Stimulated activated CD8-positive, alpha-beta memory T cell treated with anti-CD3 and anti-CD28 coated beads, Interleukin-4, amount 100 ng/mL, for 1 hour (primary cell): ENCODE measurements at places on chromosomes 7 and 10.

DNA sequence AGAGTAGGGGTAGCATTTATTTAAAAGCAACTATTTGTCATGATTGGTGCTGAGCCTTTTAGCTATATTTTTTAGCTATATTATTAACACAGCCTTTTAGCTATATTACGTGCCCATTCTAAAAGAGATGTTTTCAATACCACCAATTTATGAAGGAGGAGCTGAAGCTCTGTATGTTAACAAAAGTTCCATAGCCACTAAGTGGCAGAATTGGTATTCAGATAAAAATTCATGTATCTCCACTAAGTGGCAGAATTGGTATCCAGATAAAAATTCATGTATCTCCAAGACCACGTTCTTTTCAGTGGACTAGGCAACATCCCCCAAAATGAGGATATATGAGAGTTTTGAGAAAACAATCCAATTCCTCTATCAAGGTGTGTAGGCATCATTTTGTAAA is 268.6 kb downstream of the HGF start:
- DNase-seq: no peak

DNA sequence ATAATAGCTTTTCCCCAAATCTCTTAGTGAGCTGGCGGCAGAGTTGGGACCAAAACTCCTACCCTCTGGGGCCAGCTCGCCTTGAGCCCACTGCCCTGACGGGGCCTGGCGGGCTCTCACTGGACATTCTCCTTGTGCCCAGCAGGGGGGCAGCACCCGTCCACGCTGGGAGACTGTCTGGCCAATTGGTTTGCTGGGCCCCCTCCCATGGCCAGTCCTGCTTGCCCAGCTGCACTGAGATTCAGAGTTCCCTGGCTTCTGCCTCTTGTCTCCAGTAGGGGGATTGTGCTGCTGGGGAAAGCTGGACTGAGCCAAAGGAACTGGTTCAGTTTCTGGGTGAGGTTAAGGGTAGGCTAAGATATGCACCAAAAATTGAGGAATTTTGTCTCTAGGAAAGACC is 59.8 kb downstream of the RAMP3 start:
- no peak for DNase-seq

GRCh38 chr10:84348860-84349259 is 20.5 kb downstream of the CCSER2 start:
- DNase-seq: no peak

DNA sequence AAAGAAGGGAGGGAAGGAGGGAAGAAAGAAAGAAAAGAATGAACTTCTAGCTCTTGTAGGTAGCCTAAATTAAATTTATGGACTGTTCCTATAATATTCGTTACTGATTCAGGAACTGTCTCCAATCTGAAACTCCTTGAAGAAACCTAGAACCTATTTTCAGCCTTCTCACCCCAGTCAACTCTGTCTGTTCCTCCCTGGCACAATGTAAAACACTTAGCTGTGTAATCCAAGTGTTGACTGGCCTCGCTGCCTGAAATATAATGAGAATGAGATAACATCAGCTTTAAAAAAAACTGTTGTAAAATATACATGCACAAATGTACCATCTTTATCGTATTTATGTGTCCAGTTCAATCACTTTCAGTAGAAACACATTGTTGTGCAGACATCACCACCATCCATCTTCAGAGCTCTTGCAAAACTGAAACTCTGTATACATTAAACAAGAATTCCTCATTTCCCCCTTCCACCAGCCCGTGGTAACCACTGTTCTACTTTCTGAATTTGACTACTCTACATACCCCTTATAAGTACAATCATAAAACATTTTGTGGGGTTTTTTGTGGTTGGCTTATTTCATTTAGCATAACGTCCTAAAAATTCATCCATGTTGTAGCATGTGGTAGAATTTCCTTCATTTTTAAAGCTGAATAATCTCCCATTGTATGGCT is 6.3 kb upstream of the C7orf33 start:
- no peak for DNase-seq

DNA sequence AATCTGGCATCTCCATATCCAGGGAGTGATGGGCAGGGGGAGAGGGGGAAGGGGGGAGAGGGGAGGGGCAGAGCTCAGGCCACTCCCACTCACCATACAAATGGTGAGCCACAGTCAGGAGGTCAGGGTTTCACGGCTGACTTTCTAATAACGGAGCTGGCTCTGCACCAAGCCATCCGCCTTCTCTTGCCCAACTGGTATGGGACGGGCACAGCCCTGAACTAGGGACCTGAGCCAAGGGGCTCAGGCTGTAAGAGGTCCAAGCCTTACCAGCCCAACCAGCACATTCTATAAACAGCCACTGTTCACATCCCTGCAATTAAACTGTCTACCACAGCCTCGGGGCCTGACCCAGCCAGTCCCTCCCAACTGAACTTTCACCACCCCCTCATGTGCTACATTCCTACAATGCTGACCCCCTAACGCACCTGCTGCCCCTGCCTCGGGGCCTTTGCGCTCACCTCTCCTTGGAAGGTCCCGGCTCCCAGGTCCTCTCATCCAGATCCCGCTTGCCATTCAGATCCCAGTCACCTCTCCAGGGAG is 32.5 kb downstream of the RGS10 start:
- DNase-seq: no peak

DNA sequence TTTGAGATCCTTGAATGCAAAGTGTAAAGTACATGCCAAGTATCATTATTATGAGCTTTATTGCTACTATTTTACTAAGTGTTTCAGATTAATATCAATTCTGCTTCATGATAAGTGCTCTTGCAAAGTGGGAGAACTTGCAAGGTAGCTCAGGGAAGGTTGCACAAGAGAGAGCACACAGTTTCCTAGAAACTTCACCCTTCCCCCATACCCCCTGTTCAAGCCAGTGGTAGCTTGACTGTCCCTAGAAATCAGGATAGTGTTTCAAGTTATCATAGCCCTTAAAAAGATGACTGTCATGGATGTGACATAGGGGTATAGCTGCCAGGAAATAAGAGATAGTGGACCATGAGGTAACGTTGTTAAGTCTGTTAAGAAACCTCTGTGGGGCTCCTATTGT is 251.5 kb downstream of the TRIL start:
- DNase-seq: no peak

DNA sequence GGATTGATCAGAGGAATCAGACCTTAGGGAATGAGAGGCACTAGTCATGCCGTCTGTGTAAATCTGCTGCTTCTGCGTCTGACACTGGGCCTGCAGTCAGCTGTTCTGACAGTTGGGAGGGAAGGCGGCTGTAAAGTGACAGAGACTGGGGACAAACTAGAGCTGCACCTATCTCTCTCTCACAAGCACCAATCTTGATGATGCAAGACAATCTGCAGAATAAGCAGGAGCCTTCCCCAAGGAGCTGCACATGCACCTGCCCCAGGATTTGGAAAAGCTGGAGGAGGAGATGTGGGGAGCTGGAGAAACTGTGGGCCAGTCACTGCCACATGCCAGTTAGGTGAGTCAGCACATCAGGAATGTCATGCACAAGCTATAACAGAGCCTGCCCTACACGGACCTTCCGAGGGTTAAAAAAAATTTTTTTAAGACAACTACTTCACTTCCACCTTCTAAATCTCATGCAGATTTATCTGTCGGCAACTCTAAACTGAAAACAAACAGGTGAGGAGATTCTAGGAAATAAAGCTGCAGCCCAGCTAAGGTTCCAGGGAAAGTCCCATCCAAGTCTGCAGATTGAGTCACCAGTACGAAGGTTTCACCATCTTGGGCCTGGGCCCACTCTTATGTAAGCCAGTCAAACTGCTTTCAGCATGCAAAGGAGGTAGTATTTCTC is 39.2 kb downstream of the ENO4 start:
- DNase-seq: no peak

- no peak for DNase-seq
Observed at GRCh38 chr7:79652619-79653018, 199.2 kb upstream of the MAGI2 start.

GRCh38 chr7:24978843-24979469 is 1.0 kb downstream of the OSBPL3 start:
- DNase-seq: no peak

DNA sequence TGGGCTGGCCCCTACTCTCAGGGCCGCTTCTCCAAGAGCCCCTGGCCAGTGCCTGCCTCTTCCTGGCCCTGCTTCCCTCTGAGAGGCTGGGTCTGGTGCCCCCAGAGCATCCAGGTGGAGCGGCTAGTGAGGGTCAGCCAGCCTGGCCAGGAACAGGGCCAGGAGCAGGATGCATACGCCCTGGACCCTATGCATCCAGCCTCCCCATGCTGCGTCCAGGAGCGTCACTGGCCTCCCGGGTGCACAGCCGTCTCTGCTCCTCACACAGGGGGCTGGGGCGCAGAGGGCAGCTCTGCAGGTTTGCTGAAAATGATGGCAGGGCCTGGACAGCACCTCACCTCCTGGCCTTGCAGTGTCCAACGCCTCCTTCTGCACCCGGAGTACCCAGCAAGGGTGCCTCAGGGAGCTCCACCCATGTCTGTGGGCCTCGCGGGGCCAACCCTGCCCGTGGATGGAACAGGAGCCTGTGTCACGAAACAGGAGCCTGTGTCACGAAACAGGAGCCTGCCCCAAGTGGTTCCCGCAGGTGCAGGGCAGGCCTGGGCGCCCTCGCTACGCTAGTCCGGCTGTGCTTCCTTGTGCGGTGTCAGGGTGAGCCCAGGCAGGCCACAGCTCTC is 246.2 kb upstream of the PPP2R2D start:
- no peak for DNase-seq

- no peak for DNase-seq
Observed at GRCh38 chr7:51366172-51366728, 49.6 kb upstream of the COBL start.

- no peak for DNase-seq
Observed at GRCh38 chr10:128001849-128002248, 94.9 kb downstream of the PTPRE start.

- DNase-seq: no peak
Observed at GRCh38 chr7:40810274-40810673, 675.5 kb downstream of the SUGCT start.

DNA sequence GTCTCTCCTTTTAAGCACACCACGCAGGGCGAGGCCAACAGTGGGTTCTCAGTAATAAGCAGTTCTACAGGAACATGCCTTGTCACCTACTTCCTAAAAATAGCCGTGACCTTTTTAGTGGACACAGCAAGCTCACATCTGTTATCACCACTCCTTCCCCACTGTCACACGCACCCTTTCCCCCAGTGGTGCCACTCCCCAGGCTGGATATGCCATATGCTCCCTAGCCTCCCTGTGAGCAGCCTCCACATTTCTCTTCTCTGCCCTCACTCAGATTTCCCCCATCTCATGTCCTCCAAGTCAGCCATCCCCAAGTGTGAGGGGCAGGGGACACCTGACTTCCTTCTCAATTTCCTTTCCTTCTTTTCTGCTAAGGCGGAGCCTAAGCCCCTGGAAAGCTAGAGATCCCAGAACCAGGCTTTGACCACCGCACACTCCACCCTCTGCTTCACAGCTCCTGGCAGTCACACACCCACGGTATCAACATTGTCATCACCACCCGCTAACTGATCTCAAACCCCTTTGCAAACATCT is 3.7 kb downstream of the ANXA11 start:
- no peak for DNase-seq

GRCh38 chr7:22676385-22676784 is 50.6 kb upstream of the IL6 start:
- no peak for DNase-seq

DNA sequence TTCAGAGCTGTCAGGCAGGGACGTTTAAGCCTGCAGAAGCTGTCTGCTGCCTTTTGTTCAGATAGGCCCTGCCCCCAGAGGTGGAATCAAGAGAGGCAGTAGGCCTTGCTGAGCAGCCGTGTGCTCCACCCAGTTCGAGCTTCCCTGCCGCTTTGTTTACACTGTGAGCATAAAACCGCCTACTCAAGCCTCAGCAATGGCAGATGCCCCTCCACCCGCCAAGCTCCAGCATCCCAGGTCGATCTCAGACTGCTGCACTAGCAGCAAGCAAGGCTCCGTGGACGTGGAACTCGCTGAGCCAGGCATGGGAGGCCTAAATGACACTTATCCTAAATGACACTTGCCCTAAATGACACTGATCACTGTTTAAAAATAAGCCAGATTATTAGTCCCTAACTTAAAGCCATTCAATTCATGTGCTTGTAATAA is 6.8 kb upstream of the ASB15 start:
- no peak for DNase-seq

GRCh38 chr7:41336981-41337380 is 365.9 kb downstream of the INHBA start:
- no peak for DNase-seq

GRCh38 chr7:147859486-147859885 is 731.1 kb upstream of the C7orf33 start:
- no peak for DNase-seq

DNA sequence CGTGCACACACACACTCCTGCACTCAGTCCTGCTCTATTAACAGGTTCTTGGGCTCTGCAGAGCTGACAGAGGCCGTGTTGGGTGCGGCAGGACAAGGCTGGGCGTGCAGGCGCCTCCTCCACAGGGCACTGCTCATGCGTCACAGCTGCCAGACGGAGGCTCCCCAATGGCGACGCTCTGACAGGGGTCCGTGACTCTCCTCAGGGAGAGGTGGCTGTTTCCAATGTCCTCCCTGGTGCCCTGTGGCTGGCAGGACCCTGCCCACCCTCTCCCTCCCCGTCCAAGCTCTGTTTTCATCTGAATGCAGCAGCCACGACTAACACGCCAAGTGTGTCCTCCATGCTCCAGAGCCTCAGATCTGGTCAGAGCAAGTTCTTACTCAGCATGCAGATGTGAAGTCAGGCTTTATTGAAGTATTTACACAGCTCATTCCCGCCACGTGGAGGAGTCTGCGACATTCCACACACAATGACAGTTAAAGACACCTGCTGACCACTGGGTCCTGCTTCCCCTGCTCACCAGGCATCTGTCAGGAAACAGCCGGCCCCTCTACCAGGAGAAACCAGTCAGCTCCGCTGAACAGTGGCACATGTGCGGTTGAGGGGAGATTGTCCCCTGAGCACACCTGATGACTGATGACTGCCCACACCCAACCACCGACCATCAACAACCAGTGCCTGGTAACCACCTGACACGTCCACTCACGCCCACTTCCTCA is 116.7 kb downstream of the VIPR2 start:
- DNase-seq: no peak

DNA sequence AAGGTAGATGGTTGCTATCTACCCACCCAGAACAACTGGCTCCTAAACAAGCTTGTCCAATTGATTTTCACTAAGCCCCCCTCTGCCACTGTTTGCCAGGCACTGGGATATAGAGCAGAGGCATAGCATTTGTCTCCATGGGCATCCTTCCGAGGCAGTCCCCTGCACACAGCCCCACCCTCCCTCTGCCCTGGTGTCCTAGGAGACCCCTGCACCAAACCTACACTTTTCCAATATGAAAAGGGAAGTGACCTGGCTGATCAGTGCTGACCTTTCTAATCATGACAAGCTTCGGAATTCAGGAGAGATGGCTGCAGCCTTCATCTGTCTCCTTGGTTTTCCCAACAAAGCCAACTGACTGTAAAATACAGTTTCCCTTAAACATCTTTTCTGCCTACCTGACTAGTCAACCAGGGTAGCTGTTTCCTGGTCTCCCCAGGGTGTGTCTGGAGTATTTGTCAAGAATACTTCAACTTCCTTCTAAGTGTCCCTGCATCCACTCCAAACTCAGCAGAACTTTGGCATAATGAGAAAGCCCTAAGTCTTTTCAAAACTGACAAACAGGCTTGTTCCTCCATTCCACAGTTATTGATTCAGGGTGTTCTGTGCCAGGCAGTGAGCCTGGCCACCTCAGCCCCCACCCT is 7.6 kb upstream of the SLC18A3 start:
- DNase-seq: no peak
